ENCODE measurements at places on chromosomes 6 and 20.

DNA sequence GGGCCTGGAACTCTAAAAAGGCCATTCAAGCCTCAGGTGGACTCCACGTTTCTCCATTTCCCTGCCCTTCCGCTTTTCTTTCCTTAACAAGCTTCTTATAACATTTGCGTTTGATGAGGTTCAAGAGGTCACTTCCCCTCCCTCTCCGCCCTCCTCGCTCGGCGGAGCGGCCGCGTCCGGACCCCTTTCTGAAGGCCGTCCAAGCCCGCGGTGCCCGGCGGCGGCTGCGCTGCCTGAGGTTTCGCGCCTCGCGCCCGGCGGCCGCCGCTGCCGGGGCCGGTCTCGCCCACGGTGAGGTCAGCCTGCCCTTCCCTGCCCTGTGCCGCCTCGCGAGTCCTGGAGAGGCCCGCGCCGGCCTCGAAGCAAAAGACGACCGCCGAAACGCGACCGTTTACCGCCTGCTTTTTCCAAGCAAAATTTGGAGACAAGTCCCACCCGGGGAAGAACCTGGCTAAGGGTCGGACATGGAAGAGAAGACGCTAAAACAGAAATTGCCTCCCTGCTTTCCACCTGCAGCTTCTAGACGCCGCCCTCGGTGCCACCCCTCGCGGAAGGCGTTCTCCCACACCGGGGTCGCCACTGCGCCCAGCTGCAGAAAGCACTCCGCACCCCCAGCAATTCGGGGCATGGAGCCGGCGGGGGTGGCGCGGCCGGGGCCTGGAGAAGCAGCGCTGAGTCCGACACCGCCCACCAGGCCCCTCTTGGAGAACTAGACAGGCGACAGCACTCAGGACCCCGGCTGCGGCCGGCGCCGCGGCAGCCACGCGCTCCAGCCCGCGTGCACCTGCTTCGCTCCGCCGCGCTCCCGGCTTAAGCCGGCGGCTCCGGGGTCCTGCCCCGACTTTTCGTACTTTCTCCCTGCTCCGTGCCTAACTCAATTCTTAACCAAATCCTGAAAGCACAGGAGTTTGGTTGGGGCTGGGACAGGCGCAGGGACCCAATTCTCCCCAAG lies 11.0 kb upstream of the FOXF2 start:
- DNase-seq: no peak

GRCh38 chr20:17014217-17014616 lies 212.6 kb upstream of the PCSK2 start:
- DNase-seq: no peak

GRCh38 chr6:168964138-168964835 lies 289.4 kb downstream of the THBS2 start:
- no peak for DNase-seq

- no peak for DNase-seq
These were observed 56.8 kb downstream of the PRDM1 start for GRCh38 chr6:106142876-106143431.

DNA sequence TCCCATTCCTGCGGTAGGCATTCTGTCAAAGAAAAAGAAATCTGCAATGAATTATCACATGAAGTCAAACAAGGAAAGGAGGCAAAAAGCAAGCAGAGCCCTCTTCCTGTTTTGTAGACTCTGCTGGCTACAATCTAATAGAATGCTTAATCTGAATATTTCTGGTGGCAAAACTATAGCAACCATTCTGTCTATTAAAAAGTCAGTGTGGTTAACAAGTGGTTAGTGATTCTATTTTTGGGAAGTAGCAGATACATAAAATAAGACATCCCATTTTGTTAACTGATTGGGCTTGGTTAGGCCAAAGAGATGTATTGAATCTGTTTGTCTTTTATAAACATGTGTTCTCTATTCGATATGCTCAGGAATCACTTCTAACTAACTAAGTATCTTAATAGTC lies 442.3 kb downstream of the CDC5L start:
- no peak for DNase-seq

DNA sequence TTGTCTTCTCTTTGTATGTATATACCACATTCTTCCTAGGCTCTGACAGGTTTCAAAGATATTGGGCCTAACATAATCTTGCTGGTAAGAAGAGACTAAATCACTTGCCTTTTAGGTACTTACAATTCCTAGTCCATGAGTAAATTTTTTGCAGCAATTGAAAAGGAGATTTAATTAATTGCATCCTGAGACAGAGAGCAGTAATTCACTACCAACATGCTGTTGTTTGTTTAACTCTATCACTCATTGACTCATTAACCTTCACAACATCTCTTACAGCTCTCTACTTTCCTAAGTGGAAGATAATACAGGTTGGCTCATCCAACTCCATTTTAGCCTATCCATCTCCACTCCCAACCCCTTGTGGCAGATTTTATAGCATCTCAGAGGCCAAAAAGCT lies 280.4 kb downstream of the ALDH8A1 start:
- DNase-seq: no peak

DNA sequence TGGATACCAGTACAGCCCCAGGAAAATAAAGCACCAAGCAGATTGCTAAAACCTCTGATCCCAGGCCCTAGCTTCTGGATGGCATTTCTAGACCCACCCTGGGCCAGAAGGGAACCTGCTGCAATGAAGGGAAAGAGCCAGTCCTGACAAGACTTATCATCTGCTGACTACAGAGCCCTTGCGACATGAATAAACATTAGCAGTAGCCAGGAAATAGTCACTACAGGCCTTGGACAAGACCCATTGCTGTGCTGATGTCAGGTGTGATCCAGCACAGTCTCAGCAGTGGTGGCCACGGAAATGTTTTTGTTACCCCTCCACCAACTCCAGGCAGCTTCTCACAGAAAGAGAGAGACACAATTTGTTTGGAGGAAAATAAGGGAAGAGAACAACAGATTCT lies 399.3 kb downstream of the HAO1 start:
- DNase-seq: no peak

- no peak for DNase-seq
These were observed 4.8 kb downstream of the CDH4 start for GRCh38 chr20:61256824-61257223.

GRCh38 chr6:154984146-154984545 lies 11.0 kb upstream of the TIAM2 start:
- no peak for DNase-seq

- DNase-seq: no peak
These were observed 200.1 kb downstream of the CLIC5 start for GRCh38 chr6:45815466-45816125.

- no peak for DNase-seq
These were observed 56.2 kb downstream of the CENPW start for GRCh38 chr6:126396131-126396530.

DNA sequence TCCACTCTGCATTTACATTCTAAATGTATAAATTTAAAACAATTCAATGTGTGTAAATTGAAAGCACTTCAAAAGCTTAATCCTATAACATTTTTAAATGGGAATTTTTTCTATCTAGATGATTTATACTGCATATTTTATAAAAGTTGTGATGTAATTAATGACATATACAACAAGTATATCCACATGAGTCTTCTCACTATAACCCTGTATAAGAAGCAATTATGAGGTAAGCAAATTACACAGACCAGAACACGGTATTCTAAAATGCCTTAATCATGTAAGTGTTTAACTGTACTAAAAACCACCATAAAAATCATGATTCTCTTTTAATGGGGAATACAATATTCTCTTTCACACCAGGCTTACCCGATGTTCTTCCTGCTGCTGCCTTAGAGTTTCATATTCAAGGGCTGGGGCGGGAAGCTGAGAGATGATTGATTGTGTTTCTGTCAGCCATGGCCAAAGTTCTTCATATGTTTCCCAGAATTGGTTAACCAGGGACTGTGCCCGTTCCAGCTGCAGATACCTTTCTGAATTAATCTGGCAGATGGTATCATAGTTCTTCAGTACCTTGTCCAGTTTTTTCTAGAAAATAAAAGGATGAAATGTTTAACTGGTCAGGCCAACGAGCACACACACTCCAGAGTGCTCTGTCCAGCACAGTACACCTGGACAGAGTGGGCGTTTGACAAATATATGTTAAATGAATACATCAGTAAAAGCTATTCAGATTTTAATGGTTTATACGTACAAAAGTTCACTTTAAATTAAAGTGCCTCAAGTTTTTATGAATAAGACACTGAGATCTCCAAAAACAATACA lies 127.4 kb downstream of the DST start:
- no peak for DNase-seq

DNA sequence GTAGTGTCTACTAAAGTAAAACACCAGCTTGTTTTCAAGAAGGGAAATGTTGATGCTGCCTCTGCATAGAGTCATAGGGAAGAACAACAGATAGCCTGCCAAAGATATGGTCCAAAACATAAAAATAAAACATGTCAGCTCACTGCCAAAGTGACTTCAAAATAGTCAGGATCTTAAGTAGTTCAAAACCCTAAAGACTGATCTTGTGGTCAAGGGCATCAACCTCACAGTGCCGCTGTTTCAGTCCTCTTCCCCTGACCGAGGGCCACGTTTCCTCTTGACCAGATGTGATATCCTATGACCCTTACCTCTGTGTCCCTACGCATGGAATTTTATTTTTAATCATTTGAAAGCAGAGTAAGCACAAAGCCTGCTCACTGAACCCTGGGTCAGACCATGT lies 104.2 kb upstream of the CNKSR3 start:
- DNase-seq: no peak

GRCh38 chr6:40456390-40457013 lies 130.7 kb downstream of the LRFN2 start:
- no peak for DNase-seq

DNA sequence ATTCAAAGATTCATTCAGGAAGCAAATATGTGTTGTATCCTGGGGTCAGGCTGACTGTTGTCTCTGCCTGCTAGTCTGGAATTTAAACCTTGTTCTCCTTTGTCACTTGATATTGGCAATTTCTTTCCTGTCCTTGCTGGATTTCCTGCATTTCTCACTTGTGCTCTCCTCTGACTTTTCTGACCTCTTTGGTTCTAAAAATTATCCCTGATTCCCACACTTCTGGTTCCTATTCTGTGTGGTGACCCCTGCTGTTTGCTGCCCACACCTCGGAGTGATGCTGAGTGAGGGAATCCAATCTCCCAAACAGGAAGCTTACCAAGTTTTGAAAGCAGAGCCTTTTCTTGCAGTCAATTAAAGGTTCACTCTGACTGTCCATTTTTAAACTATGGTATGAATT lies 345.3 kb downstream of the CDKAL1 start:
- no peak for DNase-seq

DNA sequence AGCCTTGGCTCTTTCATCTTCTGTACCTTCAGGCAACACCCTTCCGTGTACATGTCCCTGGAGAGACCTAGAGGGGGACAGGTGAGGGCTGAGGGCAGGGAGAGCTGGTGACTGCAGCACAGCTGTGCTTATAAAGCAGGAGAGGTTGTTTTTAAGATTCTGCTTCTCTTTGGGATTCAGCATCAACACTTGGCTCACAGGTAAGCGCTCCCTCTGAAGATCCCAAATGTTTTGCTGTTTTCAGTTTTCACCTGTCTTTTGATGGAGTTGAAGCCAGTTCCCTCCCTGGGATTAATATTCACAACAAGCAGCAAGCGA lies 19.4 kb upstream of the TRAF3IP2 start:
- no peak for DNase-seq

Measured in CD4-positive, alpha-beta memory T cell (primary cell).